ENCODE measurements at places on chromosomes 4 and X.

GRCh38 chr4:53019485-53020382 lies 157.6 kb downstream of the RASL11B start:
- DNase-seq = no peak

DNA sequence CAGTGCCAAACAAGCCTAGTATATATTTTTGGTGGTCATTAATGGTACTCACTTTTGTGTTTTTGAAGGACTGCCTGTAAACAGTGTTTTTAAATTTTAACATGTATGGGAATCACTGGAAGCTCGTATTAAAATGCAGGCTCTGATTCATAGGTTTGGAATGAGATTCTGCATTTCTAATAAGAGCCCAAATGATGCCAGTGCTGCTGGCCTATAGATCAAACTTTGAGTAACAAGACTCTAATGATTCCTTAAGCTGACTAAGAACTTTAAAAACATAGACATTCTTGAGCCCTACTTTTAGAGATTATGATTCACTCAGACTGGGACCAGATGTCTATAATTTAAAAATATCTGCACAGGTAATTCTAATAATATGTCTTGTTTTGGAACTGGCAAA lies 823.2 kb upstream of the LCORL start:
- DNase-seq = no peak

DNA sequence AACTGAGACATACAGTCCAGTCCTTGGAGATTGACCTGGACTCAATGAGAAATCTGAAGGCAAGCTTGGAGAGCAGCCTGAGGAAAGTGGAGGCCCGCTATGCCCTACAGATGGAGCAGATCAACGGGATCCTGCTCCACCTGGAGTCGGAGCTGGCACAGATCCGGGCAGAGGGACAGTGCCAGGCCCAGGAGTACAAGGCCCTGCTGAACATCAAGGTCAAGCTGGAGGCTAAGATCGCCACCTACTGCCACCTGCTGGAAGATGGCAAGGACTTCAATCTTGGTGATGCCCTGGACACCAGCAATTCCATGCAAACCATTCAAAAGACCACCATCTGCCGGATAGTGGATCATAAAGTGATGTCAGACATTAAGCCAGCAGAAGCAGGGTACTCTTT lies 20.4 kb upstream of the FRMPD3 start:
- no peak for DNase-seq

GRCh38 chr4:139890816-139891215 lies 225.2 kb downstream of the MGST2 start:
- peak; percentile 25 for DNase-seq

GRCh38 chr4:86043755-86044592 lies 315.9 kb downstream of the MAPK10 start:
- DNase-seq = no peak

DNA sequence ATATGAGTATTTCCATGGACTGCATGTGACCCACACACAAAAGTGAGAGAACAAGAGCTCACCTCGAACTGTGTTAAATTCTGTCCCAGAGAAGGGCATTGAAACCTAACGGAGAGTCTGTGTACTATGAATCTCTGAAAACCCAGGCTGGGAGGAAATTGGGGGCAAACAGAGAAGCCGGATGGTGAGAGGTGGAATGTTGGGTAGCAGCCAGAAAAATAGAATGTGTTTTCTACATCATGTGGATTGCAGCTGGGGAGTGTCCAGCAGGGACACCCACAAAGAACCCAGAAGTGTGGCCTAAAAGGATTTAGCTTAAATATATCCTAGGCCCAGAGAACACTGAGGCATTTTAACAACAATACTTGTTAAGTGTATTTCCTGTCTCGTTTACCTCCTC lies 38.6 kb downstream of the MND1 start:
- DNase-seq = no peak

GRCh38 chr4:106607558-106607957 lies 239.0 kb upstream of the GIMD1 start:
- no peak for DNase-seq

DNA sequence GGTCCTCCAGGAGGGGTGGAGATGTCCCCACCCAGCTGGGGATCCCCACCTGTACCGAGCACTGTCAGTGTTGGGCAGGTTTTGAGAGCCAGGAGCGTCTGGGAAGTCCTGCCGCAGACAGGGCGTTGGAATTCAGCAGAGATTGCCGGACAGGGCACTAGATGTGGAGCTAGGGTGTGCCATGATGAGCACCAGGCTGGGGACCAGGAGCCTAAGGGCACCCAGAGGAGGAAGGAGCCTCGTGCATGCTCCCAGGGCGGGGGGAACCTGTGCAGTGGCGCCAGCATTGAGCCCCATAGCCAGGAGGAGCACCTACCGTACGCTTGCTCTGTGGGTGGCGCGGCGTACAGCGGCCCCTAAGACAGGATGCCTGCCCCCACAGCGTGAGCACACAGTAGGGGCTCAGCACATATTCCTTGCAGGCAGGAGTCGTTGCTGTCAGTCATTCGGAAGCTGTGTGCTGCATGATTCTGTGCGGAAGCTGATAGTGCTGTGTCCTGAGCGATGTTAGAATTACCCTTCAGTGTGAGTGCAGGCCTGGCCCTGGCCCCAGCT lies 18.8 kb upstream of the TADA2B start:
- DNase-seq = no peak

- DNase-seq = no peak
Observed at GRCh38 chrX:36803151-36803550, 205.0 kb upstream of the FAM47C start.

DNA sequence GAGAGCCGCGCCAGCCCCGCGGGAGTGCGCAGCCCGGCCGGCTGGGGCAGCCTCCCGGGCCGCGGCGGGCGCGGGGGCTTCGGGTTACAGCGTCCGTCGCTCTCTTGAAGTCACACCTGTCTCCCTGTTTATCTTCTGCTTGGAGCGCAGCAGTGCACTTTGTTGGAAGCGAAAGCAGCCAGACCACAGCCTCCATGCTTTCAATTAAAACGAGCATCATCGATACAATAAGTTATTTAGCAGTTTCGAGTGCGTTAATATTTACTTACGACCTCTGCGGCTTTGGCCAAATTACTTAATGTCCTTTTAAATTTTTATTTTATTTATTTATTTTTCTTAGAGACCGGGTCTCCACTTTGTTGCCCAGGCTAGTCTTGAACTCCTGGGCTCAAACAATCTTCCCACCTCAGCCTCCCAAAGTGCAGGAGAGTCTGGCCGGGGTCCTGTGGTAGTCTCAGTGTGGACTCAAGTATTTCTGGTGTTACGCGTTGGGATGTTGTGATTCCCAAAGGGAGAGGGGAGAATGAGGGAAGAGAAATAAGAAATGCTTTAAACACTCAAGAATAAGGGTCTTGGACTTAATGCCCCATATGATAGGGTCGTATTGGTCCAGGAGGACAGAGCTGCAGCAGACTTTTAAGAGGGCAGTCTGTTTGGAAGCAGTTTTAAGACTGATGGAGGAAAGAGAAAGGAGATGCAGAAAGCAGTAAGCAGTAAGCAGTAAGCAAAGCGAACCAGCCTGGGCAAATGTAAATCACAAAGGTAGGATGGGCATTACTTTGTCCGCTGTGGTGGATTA lies 504 bp upstream of the PDLIM3 start:
- DNase-seq = no peak
